ENCODE measurements at places on chromosomes 12 and 14.

- no peak for DNase-seq
Observed at GRCh38 chr12:5585178-5585577, 153.3 kb downstream of the NTF3 start.

DNA sequence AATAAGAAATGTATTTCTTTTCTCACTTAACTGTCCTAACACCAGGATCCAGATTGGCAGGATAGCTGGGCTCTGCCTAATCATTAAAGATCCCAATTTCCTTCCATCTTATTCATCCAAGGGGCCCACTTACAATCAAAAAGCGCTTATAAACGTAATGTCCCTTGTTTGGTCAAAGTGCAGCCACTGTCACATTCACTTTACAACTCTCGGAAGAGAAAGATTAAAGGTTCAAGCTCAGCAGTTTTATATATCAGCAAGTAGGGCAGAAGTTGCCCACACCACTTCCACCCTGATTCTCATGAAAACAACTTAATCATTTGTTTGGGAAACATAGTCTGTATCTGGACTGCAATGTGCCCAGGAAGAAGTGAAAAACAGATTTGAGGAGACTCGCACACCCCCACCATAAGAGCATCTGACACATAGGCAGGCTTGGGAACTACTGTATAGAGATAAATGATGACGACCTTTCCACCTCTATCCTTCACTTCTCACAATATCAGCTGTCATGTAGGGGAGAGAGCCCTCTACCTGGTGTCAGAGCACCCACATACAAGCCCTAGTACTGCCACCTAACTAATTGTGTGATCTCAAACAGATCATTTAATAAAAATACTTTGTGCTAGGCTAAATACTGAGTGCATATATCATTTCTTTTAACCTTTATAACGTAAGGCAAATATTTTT, 80.8 kb downstream of the CAPZA3 start:
- DNase-seq: no peak

DNA sequence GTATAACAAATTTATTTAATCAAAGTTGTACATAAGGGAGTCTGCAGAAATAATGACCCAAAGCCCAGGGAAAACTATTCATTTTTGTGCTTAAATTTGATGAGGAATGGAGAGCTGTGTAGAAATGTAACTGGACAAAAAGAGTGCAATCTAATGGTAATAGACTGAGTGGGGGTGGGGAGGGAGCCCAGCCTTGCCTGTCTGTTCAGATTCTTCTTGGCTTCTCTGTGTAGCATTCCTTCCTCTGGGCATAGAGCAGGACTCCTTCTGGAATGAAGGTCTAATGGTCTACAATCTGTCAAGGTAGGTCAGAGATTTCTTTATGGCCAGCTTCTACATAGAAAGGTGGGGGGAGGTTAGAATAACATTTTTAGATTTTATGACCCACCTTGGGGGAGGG, 126.1 kb downstream of the SYT10 start:
- no peak for DNase-seq

DNA sequence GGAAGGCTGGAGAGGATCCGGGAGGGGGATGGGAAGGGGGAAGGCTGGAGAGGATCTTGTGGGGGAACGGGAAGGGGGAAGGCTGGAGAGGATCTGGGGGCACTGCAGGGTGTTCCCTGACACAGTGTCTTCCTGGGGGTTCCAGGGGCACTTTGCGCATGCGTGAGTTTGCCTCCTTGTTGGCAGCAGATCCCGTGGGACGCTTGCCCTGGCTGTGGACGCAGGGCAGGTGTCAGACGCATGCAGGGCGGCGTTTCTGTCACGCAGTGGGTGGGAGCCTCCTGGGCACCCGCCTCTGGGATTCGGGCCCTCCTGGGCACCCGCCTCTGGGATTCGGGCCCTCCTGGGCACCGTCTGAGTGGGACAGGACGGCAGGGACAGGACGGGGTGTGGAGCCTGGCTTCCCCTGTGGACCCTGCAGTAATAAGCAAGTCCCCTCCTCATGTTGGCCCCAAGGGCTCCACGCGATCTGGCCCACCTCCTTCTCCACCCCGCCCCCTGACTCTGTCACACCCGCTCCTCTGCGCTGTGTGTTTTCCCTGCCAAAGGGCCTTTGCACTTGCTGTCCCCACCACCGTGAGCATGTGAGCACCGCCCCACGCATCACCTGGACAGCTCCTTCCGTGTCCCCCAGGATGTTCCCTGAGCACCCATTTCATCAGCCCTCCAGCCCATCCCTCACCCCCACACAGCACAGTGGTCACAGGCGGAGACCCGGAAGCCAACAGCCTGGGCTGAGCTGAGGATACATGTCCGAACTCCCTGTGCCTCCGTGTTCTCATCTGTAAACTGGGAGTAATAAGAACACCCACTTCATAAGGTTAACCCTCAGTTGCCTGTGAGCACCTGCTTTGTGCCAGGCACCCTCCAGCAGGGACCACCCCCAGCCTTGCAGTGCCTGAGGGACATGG, 4.4 kb downstream of the MMP17 start:
- no peak for DNase-seq

DNA sequence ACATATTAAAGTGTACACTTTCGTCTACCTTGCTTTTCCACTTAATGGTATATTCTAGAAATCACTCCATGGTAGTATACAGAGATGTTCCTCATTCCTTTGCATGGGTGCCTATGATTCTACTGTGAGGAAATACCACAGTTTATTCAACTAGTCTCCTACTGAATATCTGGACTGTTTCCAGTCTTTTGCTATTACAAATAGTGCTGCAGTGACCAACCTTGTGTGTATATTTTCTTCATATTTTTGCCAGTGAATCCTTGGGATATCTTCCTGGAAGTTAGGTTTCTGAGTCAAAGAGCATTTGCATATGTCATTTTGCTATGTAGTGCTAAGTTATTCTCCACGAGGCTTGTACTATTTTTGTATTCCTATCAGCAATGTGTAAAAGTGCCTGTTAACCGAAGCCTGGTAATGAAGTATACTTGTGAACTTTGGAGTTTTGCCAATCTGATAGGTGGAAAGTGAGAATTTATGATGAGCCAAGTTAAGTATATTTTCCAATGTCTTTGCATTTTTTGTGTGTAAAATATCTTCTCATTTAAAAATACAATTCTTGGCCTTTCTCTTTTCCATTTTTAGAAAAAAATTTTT, 31.3 kb upstream of the TMEM263 start:
- no peak for DNase-seq

DNA sequence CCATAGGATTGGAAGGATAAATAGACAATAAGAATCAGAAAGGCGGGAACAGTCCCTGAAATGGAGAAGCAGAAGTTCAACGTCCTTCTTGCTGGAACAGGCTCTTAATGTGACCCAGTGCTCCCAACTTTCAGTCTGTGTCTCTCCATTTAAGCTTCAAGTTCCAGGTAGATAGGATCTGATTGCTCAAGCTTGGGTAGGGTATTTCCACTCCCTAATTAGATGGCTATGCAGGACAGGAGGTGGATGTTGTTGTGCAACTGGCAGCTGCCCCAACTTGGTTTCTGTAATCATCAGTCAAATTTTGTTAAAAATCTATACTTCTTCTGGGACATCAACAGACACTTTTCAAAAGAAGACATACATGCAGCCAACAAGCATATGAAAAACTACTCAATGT, 266.2 kb downstream of the C12orf75 start:
- no peak for DNase-seq

GRCh38 chr12:75868501-75868900, 163.1 kb downstream of the PHLDA1 start:
- DNase-seq: no peak

Data from activated CD8-positive, alpha-beta memory T cell treated with anti-CD3 and anti-CD28 coated beads, Interleukin-2, amount 10 ng/mL, durations not matched to agents 7 days and 5 days (primary cell).